ENCODE measurements at places on chromosomes 6 and 20. TPM values are rescaled to one million over a fixed set of nuclear protein-coding genes. Genes with fewer than 3 reads are reported as not detected.

The SIRPB1 gene
- 0.47 TPM for total RNA-seq

The HAO1 gene
- not detected for total RNA-seq

The BMP7 gene
- 0.36 TPM for total RNA-seq

The DYNLRB1 gene
- total RNA-seq, result 234 TPM

The CASS4 gene
- total RNA-seq, result 0.07 TPM

The WRNIP1 gene
- total RNA-seq, result 34.8 TPM

The HRH3 gene
- not detected for total RNA-seq

The NR2E1 gene
- total RNA-seq, result 0.07 TPM
